ENCODE measurements at places on chromosomes 4 and X.

GRCh38 chr4:105875233-105875632 lies 20.0 kb upstream of the NPNT start:
- DNase-seq = no peak

DNA sequence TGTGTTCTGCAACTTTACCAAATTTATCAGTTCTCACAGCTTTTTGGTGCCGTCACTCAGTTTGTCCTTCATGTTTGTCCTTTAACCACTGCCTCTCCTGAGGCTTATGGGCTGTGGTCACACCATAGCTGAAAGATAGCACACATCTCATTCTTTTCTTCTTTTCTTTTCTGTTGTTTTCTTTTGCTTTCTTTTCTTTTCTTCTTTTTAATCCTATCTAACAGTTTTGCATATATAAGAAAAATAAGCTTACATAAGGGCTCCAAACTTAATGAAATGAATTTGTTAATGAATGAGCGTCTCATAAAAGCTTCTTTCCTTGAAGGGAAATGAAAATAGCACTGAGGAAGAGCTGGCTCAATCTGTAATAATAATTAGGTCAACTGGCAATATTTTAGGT lies 1061.2 kb downstream of the PCDH18 start:
- DNase-seq = no peak

DNA sequence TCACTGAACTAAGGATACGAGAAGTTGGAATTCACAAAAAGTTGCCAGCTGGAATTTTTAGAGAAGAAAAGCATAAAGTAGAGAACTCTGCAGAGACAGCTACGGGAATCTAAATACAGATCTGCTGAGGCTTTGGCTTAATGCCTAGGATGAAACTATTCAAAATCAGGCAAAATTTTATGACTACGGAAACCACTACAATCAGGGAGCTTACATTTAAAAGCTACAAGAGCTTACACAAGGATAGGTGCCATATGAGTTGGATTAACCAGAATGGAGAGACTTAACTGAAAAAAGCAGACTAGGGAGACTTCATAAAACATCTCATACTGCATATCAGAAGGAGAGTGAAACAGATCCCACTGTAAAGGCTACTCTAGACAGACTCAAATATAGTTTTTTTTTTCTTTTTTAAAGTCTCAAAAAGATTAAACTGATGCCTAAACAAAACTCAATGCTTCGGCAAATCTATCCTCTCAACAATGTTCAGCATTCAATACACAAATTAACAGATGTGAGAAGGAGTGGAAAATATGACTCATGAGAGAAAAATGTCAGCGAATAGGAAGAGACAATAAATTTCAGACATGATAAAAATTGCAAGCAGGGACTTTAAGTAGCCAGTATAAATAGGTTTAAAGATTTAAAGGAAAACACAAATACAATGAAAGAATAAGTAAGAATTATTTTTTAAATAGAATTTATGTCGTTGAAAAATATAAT lies 586.1 kb downstream of the FSTL5 start:
- no peak for DNase-seq

DNA sequence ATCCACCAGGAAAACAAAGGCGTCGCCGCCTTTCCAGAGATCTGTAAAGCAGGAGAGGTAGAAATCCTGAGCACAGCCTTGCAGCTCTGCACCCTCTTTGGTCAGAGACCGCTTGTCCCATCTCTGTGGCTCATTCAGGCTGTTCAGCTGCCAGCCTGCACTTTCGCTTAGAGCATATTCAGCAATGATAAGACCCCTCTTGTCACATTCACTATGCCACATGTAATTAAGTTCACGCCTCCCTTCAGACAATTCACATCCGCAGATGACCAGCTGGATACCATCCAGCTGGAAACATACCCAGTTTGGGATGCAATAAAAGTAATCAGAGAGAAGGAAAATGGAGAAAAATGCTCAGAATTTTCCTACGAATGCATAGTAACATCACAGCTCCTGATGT lies 335.4 kb downstream of the UNC5C start:
- DNase-seq = no peak

DNA sequence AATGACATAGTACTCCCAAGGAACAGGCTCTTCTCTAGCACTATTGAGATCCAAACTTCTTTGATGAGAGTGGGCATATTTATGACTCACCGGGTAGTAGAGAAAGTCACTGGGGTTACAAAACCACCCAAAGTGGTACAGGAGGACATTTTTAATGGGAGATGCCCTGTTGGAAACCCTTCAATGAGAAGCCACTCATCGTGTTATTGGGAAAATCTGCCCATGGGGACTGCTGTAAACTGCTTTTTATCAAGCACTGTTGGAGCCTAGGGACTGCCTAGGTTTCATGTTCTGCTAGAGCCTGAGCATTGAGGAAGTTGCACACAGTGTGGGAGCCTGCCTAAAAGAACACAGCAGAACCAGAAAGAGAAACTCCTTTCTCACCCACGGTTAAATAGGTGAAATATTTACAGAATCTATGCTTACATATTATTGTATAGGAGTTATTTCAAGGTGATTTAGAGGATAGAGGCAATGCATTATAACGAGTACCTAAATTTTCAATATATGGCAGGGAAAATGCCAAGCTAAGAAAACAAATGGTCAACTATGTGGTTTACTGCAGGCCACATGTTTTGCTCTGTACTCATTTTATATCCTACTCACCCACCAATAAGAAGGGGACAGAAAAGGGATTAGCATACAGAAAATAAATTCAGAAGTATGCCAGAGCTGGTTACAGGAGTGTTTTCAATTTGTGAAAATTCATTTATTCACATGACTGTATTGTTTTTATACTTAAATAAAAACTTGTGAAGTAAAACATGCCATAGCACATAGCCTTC lies 559.1 kb downstream of the FSTL5 start:
- DNase-seq = no peak
